Heart right ventricle (tissue), 16 donors: ENCODE measurements at places on chromosomes 7 and 10. TPM values are rescaled to one million over a fixed set of nuclear protein-coding genes. Genes with fewer than 3 reads are reported as not detected.

- no peak for DNase-seq
These were observed 232.5 kb upstream of the YAE1 start for GRCh38 chr7:39333701-39334100.

DNA sequence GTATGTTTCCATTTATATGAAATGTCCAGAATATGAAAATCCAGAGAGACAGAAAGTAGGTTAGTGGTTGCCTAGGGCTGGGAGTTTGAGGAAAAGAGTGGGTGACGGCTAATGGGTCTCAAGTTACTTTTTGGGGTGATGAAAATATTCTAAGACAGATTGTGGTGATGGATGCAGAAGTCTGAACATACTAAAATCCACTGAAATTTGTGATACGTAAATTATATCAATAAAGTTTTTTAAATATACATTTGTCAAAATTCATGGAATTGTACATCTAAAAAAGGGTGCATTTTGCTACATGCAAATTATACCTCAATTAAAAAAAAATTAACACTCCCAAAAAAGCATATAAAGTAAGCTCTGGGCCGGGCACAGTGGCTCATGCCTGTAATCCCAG is 9.4 kb downstream of the DDIT4 start:
- no peak for DNase-seq

DNA sequence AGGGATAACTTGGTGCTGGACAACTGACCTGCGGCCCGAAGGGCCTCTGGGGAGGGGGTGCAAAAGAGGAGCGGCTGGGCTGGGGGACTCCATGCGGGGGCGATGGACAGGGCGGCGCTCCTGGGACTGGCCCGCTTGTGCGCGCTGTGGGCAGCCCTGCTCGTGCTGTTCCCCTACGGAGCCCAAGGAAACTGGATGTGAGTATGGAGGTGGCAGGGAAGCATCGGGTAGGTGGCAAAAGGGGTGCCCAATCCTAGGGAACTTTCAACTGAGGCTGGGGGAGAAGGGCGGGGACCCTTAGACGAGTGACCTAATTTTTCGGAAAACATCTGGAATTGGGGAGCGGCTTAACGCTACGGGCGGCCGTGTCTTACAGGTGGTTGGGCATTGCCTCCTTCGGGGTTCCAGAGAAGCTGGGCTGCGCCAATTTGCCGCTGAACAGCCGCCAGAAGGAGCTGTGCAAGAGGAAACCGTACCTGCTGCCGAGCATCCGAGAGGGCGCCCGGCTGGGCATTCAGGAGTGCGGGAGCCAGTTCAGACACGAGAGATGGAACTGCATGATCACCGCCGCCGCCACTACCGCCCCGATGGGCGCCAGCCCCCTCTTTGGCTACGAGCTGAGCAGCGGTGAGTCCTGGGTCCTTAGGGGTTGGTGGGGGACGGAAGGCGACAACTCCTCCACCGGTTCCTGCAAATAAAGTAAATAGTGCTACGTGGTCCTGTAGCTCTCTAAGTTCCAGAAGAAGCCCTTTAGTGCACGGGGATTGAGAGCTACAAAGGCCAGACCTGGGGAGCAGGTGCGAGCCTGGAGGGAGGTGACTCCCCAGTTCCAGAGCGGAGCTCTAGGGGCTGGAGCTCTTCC is 622 bp downstream of the WNT16 start:
- no peak for DNase-seq

The FHIP2A gene
- 27.9 TPM for total RNA-seq

The MYH16 gene
- not detected for total RNA-seq

The SYT15B gene
- total RNA-seq, result 1.4 TPM

- no peak for DNase-seq
These were observed 41.1 kb downstream of the VIPR2 start for GRCh38 chr7:159103382-159104187.

DNA sequence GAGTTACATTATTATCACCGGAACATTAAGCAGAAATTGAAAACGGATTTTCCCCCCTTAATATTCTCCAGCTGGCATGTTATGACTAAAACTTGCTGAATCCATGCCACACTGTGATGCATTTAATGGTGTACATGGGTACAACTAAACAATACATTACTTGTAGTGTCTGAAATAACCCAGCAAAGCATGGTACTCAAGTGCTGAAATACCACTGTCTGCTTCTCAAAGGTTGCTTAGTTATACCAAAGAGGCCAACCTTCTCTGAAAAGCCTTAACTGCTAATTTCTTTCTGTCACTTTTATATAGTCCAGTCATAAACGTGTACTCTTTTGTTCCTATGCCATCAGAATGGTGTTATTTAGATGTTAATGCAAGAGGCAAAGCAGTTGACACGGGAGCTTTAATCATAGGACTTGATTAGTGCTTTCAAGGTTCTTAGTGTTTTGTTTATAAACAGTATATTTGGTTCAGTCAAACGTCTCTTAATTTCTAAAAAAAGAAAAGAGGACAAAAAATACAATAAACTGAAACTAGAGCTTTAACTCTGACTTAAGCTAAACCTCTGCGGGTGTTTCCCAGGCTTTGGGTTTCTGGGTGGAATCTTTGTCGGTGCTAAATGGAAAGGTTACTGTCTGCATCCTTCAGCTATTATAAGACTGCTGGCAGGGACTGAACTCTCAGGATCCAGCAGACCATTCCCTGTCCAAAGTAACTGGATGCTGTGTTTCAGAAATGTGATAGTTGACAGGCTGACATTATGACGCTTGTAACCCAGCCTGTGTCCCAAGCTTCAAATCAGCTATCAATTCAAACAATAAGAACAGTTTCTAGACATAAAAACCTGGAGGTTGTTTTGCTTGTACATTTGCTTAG is 202.6 kb downstream of the PPP1R3A start:
- DNase-seq, result no peak

The CYP2E1 gene
- total RNA-seq, result not detected

- peak; percentile 28 for DNase-seq
These were observed 39.2 kb upstream of the OTUD1 start for GRCh38 chr10:23399701-23400144.

DNA sequence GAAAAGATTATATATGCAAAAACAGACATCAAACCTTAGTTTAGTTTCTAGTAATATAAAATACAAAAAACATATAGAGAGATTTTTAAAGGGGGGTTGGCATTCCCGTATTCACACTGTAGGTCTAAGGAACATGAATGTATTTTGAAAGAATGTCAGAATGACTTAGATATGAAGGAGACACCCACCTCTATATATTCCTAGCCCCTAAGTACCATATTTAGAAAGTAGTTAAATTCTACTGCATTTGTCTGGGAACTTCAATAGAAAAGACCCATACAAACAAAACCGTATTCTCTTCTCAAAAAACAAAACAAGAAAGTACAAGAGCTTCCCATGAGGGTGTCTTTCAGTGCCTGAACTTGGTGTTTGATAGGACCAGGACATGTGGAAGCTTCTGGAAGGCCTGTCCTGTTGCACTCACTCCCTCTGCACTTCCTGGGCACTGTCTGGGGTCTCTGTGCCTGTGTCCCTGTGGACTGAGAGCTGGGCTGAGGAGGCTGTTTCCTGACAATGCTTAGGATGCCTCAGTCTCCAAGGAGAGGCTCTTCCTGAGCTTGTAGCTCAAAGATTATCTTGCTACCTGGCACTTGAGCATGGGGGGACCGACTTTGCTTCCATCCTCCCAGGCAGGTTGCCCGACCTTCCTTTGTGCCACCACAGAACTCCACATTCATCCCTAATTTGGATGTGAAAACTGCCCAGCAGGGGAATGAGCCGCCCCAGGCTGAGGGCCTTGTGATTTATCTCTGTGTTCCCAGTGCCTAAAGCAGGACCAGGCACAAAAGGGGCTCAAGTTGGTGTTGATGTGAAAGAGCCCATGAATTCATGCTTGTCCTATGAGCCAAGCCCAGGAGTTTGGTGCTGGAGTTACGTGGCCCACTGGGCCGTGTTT is 44.4 kb upstream of the KLF6 start:
- DNase-seq, result no peak

- no peak for DNase-seq
These were observed 2.9 kb upstream of the GDI2 start for GRCh38 chr10:5816170-5816569.

The HTR5A gene
- total RNA-seq, result not detected

The UCN3 gene
- not detected for total RNA-seq

- DNase-seq, result no peak
These were observed 147.0 kb upstream of the CELF2 start for GRCh38 chr10:10870523-10871241.

DNA sequence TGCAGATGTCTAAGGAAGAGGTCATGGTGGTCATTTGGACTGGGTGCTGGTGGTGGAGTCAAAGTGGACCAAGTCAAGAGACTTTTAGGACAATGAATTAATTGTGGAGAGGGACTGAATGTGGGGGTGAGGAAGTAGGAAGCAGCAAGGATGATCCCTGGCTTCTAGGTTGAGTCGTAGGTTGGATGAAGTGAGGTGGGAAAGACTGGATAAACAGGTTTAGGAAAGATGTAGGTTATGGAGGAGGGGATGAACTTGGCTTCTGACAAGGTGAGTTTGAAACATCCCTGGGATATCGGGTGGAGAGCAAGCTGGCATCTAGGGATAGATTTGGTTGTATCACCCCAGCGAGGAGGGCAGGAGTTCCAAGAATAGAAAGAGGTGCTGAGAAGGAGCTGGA is 7.6 kb downstream of the SEMA4G start:
- DNase-seq, result no peak

DNA sequence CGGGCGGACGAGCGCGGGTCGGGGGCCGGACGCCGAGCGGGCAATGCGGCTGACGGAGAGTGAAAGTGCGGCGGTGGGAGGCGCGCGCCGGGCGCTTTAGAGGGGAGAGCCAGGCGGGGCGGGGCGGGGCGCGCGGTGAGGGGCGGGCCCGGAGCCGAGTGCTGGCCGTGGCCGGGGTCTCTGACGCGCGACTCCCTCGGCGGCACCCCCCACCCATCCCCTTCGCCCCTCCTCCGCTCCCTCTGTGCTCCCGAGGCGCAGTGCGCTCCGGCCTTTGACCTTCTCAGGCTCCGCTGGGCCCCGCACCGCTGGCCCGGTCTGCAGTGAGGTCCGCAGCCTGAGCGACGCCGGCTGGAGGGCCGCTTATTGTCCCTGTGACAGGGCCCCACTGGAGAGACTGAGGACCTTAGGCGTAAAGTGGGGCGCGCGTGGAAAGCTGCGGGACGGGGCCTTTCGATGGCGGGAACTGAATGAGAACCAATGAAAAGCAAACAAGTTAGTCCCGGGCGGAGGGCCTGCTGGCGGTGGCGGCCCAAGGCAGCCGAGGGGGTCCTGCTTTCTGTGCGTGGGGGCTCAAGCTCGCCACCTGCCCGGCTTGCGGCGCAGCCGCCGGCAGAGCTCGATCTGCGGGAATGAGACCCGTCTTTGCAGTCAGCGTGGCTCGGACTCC is at the start of gene CXCL12:
TSS of gene CXCL12 (minus strand) at position 72 of the 670 bp plus-strand sequence. CDS start 92 bp downstream, outside the sequence.
- peak; percentile 59 for DNase-seq

DNA sequence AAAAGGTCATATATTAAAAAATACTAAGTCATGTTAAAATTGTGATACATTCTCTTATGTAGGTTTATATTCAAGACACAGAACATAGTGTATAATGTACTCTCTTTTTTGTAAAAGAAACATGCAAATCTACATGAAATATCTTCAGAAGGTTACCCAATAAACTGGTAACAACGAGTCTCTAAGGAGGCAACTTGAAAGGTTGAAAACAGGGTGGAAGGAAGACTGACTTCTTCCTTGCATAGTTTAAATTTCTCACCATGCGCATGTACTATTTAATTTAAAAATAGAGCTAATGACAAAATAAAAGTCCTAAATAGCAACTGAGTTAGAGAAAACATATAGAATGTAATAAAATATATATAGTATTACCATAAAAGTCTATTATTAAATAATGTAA is 132.5 kb downstream of the NT5C2 start:
- DNase-seq, result no peak

- no peak for DNase-seq
These were observed 9.1 kb downstream of the CELF2 start for GRCh38 chr10:11026773-11027172.

DNA sequence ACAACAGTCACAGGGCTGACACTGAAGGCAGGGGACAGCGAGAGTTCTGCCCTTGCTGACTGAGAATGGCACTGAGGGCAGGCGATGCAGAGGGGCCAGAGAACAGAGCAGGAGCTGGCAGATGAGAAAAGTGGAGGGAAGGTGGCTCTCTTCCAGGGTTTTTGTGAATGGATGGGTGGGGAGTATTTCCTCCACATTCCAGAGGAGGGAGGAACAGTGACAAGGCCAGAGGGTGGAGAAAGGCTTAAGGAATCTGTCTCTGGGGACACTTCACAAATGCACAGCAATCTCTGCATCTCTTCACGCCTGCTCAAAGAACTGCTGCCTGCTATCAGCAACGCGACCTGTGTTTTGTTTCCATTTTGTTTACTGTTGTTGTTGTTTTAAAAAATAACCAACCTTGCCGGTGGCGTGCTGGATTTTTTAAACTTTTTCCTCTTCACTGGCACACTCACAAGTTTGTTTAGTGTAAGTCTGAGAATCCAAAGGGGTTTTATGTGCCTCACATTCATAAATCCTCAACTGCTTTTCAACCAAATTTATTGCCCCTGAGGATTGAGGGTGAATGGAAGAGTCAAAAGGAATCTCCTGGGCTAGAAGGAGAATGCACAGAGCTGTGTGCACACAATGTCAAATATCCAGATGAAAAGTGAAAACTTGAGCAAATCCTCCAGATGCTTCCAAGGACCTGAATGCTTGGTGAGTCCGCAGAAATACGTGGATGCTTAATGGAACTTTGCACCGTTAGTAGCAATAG is 129.3 kb downstream of the GLI3 start:
- no peak for DNase-seq

GRCh38 chr10:60717852-60718251 is 60.4 kb upstream of the CDK1 start:
- DNase-seq, result no peak

The ACBD7 gene
- total RNA-seq, result not detected

- DNase-seq, result no peak
These were observed 9.9 kb upstream of the RPEL1 start for GRCh38 chr10:103235775-103236174.

The PIK3CG gene
- total RNA-seq, result 2.3 TPM

- peak; percentile 40 for DNase-seq
These were observed 684 bp upstream of the ATXN7L1 start for GRCh38 chr7:105876964-105877601.
